Pulmonary artery endothelial cell (primary cell): ENCODE measurements at places on chromosomes 1 and 21. TPM values are rescaled to one million over a fixed set of nuclear protein-coding genes. Genes with fewer than 3 reads are reported as not detected.

CR1 gene
- not detected in 2 replicates for total RNA-seq

CD52 gene
- not detected in 2 replicates for total RNA-seq

INSRR gene
- total RNA-seq, result not detected in 2 replicates

RGS8 gene
- total RNA-seq, result not detected in 2 replicates

ATP8B2 gene
- total RNA-seq, result 77.0 and 112 TPM in 2 replicates

TNFRSF14 gene
- total RNA-seq, result 25.5 and 41.0 TPM in 2 replicates

TSACC gene
- total RNA-seq, result not detected in 2 replicates

TAS1R1 gene
- 0.07 TPM in 1 of 2 replicates, not detected in the other for total RNA-seq
